ENCODE measurements at places on chromosomes 11 and 22.

- DNase-seq = no peak
These were observed 110.2 kb downstream of the ANO3 start for GRCh38 chr11:26442131-26442530.

GRCh38 chr11:12123799-12124198 lies 13.4 kb downstream of the MICAL2 start:
- DNase-seq = no peak

DNA sequence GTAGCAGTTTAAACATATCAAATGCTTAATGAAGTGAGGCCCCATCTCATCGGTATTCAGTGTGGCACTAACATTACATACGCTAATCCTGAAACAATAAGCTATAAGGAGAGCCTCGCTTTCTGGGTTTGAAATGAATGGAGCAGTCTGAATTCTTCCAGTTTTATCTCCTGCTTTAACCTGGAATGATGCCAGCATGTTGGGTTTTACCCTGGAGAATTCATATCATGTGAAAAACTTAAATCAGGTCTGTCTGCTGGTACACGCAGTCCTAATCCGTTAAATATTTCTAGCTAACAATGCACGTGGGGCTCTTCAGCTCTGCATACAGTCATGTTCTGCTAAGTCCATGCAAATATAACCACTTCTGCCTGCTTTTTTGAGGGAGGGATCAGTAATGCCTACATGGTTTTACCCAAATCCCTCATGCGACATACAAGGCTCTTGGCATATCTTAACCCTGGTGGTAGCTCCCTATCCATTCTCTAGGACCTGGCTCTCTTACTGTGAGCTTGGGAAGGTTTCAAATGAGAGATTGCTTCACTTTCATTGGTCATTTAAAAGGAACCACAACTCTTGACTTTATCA lies 92.7 kb downstream of the COMMD9 start:
- no peak for DNase-seq

GRCh38 chr11:130765951-130766649 lies 150.2 kb downstream of the SNX19 start:
- DNase-seq = no peak

DNA sequence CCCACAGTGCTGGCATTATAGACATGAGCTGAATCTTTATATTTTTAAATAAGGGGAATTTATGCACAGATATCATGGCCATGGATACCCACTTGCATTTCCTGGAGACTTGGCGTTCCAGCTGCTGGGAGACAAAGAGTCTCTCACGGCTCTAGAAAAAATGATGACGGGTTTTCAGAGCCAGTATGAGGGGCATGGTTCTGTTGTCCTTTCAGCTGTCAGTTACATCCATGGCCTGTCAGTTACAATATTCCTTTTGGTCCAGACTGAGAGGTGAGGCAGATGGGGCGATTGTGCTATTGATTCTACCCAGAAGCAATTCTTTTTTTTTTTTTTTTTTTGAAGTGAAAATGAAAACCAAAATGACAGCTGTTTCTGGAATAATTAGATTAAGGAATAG lies 29.7 kb downstream of the USH1C start:
- no peak for DNase-seq

DNA sequence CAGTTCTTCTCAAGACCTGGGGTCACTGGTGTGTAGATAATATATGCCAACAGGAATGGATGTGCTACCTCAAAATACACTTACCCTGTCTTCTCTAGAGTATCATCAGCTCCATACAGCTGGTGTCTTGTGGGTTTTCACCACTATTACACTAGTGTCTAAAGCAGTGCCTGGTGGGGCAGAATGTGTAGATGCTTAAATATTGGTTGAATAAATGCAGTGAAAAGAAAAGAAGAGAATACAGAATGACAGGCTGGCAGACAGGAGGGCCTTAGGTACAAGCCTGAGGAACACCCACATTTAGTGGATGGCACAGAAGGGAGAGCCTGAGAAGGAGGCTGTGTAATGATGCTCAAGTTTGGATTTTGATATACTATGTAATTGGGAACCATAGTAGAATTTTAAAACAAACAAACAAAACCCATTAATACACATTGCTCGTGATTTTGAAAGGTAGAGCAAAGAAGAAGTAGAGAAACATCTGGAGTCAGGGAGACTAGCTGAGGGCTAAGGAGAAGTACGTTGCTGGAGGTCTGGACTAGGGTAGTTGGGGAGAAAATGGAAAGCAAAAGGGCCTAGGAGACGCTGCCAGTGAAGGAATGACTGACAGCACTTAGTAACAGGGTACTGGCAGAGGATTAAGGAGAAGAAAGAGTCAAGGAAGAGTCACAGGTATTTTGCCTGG lies 20.5 kb upstream of the RAG2 start:
- no peak for DNase-seq

DNA sequence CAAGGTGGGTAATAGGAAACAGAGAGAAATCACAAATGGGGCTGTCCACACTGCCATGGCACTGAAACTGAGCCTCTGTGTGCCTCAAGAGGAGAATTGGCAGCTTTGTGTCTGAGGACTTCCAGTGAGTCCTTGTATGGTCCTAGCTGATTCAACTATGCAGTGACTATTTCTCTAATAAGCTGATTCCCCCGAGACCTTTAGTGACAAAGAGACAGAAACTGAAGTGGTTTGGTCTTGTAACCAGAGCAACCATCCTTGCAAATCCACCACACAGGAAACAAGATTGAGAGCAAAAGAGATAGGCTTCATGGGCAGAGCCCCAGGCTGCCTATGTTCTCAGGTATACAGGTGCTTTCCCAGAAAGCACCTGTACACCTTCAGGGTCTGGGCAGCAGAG lies 1038.5 kb downstream of the NTM start:
- DNase-seq = no peak

DNA sequence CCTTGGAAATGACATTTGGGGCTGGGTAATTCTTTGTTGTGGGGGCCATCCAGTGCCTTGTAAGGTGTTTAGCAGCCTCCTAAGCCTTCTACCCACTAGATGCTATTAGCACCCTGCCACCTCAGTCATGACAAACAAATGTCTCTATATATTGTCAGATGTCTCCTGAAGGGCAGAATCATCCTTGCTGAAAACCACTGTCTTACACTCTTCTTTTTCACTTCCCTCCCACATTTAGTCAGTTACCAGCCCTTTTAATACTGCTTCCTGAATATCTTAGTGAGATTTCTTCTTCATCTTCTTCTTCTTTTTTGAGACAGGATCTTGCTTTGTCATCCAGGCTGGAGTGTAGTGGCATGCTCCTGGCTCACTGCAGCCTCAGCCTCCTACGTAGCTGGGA lies 33.1 kb downstream of the TNRC6B start:
- no peak for DNase-seq
